Vagina (tissue), 2 donors: ENCODE measurements at places on chromosomes 2 and 18.

GRCh38 chr2:169349535-169349934 is 12.8 kb downstream of the LRP2 start:
- no peak for DNase-seq

DNA sequence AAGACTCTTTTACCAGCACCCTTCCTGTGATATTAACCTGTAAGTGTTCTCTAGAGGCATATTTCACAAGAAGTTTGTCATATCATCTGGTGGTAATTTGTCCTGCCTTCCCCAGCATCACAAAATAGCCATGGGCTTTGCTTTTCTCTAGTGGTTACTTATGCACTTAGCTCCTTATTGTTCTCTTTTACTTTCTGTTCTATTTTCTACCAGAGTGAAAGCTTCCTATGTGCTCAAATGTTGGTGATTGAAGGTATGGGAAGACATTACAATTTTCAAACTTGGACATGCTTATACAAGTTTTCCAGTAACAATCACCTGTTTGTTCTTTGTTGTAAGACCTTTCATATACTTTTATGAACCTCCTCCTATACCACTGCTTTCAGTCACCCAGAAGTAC is 87.0 kb upstream of the KCNH7 start:
- no peak for DNase-seq

- no peak for DNase-seq
Observed at GRCh38 chr2:18626958-18627650, 37.7 kb upstream of the NT5C1B start.

DNA sequence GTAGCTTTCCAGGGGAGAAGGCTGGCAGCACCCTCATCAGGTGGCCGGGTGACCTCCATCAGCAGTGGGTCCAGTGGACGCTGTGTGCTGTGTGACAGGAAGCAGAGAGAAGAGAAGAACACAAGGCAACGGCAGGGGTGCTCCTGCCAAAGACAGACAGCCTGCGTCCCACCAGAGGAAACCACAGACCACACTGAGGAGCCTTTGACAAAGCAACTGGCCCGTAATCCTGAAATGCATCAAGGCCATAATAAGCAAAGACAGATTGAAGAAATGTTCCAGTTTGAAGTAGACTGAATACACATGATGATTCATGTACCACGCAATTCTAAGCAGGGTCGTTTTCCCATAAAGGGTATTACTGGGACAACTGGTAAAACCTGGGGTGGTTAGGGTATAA is 172.4 kb downstream of the FBXO15 start:
- no peak for DNase-seq

DNA sequence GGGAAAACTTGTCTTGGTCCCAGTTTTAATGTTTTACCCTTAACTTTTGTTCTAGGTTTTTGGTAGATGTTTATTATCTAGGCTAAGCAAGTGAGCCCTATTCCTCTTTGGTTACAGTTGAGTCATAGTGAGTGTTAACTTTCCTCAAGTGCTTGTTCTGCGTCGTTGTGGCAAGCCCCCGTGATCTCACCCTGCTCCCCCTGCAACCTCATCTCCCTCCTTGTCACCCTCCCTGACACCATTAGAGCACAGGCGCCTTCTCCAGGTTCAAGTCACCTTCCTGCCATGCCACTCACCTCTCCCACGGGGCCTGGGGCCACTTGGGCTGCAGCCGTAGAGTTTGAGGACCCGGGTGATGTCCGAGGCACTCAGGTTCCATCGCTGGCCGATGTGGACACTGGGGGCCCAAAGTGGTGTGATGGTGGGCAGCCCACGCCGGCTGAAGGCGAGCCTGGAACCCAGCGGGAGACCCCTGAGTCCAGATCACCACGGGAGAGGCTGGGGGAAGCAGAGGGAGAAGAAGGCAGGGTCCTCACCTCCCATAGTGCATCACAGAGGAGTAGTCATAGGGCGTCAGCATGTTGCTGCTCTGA is 8.7 kb downstream of the ASTL start:
- DNase-seq, result no peak

GRCh38 chr2:30234180-30234971 is 3.0 kb downstream of the LBH start:
- DNase-seq, result no peak

- DNase-seq, result no peak
Observed at GRCh38 chr2:154978710-154979109, 280.2 kb downstream of the KCNJ3 start.

GRCh38 chr2:224062481-224063297 is 23.6 kb upstream of the SERPINE2 start:
- DNase-seq, result no peak

DNA sequence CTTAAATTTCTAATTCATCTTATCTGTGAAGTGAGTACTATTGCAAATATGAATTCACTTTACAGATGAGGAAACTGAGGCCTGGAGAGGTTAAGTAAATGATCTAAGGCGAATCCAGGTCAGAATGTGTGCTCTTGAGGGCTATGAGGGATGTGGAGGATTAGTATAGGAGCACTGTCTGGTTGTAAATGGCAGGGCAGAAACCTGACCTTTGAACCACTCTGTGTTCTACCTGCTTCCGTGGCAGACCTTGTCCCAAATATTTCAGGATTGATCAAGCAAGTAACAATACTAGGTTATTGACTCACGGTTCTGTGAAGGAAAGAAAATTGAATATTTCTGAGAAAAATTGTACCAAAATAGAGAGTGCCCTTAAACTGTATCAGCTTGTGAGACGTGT is 74.7 kb downstream of the PTPRM start:
- DNase-seq, result no peak

DNA sequence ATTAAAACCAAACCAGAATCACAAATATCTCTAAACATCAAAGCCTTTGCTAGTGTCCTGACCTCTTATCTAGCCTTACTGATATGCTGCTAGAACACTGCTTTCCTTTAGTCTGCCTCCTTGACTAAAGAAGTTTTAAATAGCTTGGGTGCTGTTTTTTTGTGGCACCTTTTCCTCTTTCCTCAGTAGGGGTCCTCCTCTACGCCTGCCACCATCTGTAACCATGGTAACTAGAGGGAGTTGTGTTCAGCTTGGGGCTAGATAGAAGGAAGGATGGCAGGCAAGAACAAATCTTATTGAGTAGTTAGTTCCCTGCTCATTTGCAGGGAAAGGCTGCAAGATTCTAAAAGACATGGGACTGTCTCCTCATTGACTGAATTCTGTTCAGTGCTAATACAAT is 86.0 kb downstream of the TAF4B start:
- DNase-seq, result no peak

DNA sequence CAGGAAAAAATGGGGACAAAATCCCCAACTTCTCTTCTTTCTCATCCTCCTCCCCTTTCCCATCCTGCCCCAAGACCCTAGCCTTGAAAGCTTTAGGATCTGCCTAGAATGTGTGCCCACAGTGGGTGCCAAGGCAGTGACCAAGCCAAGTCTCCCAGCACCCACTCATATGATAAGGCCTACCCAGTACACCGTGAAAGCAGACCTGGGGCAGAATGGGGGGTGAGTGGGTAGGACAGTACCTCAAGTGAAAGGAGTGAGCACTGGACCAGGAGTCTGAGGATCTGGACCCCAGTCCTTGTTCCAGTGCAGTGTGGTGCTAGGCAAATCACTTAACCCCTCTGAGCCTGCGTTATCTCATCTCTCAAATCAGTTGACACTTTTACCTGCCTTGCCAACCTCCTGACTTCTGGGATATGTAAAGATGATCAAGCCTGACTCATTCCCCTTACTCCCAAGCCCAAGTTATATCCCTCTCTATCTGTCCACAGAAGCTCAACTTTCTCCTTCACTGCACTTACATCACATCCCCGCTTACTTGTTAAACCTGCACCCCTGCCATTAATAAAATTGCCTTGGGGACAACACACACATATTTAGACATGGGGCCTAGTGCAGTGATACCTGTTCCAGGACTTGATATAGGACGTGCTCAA is 109.7 kb downstream of the ATL2 start:
- no peak for DNase-seq

GRCh38 chr2:128452536-128453530 is 134.2 kb upstream of the HS6ST1 start:
- DNase-seq, result peak; percentile 77

DNA sequence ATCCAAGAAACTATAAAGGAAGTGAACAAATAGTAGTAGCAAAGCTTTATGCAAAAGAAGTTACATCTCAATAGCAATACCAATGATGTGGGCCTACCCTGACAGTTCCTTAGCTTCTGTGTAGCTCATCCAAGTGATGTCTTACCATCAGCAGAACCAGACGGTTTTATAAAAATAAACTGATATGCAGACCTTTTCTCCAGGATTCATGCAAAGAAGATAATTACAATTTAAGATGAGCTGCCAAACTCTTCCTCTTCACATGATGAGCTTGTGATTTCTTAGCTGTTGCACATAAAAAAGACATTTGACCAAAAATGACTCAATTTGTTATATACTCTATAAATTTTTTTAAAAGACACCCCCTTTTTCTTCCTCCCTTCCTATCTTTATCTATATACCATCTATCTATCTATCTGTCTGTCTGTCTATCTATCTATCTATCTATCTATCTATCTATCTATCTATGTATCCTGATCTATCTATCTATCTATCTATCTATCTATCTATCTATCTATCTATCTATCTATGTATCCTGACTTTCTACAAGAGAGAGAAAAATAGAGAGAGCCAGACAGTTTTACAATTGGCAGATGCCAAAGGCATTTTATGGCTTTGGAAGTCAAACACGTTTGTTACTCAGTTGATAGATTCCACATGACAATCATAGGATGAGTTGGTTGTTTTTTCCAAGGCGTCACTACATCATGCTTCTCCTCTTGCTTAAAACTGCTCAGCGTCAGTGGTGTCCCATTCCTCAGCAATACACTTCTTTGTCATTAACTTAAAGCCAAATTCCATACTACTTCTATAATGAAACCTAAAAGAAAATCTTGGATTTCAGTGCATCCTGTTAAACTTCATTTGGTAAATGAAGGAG is 65.9 kb upstream of the ACTR3 start:
- DNase-seq, result no peak

GRCh38 chr2:233112329-233112728 is 52.2 kb downstream of the INPP5D start:
- no peak for DNase-seq

DNA sequence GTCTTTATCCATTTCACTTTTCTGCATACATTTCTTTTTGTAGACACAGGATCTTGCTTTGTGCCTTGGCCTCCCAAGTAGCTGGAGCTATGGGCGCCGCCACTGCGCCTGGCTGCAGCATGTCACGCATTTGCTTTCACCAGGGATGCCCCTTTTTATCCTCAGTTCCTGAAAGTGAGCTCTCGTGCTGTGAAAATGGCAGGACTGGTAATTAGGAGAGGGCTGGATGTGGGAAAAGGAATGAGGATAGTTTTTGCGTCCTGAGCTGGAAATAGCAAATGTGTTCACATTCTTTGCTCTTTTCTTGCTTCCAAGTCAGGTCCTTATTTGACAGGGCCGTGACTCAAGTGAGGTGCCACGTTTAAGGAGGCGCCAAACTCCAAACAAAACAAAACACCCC is 104.6 kb downstream of the LDLRAD4 start:
- DNase-seq, result no peak

GRCh38 chr2:85797263-85797660 is 43.5 kb downstream of the ATOH8 start:
- no peak for DNase-seq

- no peak for DNase-seq
Observed at GRCh38 chr2:70546376-70546775, 7.2 kb downstream of the TGFA start.

- no peak for DNase-seq
Observed at GRCh38 chr2:140491876-140492275, 1638.9 kb downstream of the LRP1B start.

DNA sequence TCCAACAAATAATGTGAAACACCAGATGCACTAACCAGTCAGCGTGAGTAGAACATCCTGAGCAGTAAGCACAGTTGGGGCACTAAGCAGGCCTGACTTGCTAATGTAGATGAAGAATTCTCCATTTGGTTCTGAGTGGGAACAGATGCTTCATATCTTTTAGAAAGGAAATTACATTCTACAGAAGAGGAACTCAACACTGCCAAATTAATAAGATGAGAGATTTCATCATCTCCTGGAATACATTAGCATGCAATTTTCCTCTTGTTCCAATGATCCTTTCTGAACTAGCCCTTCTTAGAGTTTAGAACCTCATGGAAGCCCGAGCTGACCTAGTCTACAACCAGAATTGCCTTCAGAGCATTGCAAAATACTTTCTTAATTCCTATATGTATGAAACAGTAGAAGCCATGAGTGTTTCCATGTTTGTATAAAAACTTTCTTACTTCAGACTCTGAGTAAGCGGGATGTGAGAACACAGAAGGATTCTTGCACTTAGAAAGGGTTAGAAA is 34.8 kb downstream of the COL5A2 start:
- no peak for DNase-seq

- no peak for DNase-seq
Observed at GRCh38 chr2:101089419-101089818, 61.8 kb downstream of the TBC1D8 start.

DNA sequence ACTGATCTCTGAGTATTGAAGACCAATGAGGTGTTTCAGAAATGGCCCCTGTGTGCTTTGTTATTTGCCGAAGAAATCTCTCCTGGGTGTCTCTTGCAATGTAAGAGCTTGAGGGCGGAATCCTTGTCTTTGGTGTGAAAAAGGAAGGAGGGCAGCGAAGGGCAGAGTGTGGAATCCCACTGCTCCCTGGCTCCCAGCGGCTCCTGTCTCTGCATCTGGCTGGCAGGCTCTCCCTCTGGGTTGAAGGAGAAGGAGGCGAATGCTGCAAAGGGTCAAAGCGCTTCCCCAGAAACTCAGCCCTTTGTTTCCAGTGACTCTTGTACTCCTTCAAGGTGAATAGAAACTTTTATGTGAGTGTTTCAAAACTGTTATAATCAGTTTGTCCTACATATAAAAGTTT is 457.5 kb downstream of the CNTNAP5 start:
- no peak for DNase-seq

- DNase-seq, result no peak
Observed at GRCh38 chr18:3798032-3798431, 348.1 kb downstream of the TGIF1 start.

DNA sequence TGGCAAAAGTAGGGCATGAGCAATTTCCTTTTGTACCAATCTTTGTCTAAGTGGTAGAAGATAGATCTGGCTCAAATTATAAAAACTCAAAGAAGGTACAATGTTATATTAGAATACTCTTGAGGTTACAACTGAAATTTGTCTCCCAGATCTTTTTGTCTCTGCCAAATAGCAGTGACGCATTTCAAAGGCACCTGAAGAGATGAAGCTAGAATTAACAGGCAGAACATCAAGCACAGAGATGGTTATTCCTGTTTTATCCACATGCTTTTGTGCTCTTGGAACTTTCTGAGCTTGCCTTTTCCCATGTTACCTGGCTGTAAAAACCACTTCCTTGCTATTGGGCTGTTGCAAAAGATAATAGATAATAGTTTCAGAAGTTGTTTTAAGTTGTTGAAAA is 74.3 kb downstream of the GREB1L start:
- no peak for DNase-seq

- DNase-seq, result no peak
Observed at GRCh38 chr2:239175181-239175580, 225.6 kb downstream of the HDAC4 start.
